ENCODE measurements at places on chromosomes 6 and 20. TPM values are rescaled to one million over a fixed set of nuclear protein-coding genes. Genes with fewer than 3 reads are reported as not detected.

DNA sequence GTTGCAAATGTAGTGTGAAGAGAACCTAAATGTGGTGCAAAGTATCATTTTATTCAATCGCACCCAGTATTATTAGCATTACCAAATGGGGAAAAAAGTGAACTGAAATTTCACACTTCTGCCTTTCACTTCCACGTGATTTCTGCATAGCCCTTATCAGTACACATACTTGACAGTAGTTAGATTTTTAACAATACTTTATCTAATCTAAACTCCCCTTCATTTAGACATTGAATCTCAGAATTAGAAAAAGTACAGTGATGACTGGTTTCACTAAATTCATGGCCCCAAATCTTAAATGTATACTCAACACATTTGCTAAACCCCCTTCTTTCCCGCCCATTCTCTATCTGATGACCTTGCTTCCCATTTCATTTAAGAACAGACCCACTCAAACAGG lies 14.3 kb downstream of the STX7 start:
- no peak for DNase-seq

DNA sequence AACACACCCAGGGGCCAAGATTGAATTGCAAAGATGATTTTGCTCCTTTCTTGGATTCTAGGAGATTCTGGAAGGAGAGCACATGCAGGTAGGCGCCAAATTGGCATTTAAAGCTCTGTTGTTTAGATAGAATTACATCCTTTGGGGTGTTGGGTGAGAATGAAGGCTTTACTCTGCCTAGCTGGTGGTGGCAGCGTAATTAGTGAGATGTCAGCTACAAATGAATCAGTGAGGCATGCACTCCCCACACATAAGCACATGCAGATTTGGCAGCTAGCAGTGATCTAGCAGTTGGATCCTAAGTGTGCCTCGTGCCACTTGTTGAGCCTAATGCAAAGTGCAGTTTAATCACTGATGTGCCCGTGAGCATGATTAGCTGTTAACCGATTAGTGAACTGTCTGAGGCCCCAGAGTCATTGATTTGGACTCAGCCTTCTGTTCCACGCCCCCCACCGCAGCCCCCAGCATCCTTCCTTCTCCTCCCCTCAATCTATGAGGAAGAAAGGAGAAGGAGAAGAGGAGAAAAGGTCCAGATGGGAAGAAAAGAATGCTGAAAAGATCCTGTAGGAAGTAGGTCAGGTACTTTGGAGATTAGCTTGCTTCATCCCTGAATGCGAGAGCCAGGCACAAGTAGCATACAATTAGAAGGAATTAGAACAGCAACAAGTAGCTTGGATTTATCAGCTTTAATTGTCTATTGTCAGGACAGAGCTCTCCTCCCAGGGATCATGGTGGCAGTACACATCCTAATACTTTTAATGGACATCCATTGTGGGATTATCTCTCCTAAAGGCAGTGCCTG lies 6.0 kb upstream of the PRDM1 start:
- DNase-seq: no peak

Gene FRS3
- total RNA-seq: 8.5 TPM

Gene PTGIS
- 42.1 TPM for total RNA-seq

- no peak for DNase-seq
Observed at GRCh38 chr6:110034667-110035036, 56.5 kb downstream of the GPR6 start.

GRCh38 chr6:109328629-109329028 lies 53.6 kb downstream of the CD164 start:
- no peak for DNase-seq

Gene TGM6
- total RNA-seq: not detected

- DNase-seq: no peak
Observed at GRCh38 chr6:99177736-99178135, 171.7 kb downstream of the FAXC start.

Gene PXDC1
- total RNA-seq: 70.8 TPM

Data from upper lobe of right lung (tissue), 1 donor.